ENCODE measurements at places on chromosomes 12 and 14.

DNA sequence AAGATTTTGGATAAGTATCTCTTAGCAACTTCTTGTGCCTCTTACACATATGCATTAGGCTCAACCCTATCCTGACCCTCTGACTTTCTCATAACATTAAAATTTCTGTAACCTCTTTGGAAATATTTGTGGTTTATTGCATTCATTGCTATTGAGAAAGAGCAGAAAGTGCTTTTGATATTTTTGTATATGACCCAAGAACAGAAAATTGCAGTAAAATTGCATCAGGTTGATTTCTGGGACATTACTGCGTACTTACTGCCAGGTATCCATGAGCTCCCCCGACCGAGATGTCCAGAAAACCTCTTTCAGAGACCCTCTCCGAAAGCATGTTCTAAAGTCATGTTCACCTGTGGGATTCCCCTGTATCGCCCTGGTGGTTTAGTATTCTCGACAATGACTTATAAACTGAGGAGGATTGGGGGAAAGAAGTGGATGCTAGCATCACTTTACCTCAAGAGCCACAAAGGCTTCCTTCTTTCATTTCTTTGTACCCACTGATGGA lies 14.5 kb upstream of the IL22 start:
- DNase-seq = peak; percentile 95

- peak; percentile 51 for DNase-seq
Observed at GRCh38 chr12:117155278-117156060, 34.8 kb downstream of the FBXO21 start.

GRCh38 chr12:125305231-125305630 lies 240.0 kb downstream of the AACS start:
- no peak for DNase-seq

DNA sequence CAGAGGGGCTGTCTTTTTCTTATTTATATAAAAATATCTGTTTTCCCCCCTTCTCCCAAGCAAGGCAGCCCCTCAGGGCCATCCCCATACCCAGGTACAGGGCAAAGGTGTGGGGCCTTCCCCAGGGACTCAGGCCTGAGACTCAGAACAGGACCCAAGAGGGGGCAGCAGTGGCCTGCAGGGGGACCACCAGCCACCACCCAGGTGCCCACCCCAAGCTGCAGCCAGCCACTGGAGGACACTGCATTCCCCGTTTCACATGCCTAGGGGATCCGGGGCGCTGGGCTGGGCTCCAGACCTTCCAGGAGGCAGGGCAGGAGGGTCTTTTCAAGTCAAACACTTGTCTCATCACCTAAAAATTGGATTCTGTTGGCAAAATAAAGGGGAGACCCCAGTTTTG lies 83.3 kb downstream of the SCARB1 start:
- no peak for DNase-seq

GRCh38 chr14:62189698-62190097 lies 427.5 kb downstream of the SNAPC1 start:
- DNase-seq = peak; percentile 15

DNA sequence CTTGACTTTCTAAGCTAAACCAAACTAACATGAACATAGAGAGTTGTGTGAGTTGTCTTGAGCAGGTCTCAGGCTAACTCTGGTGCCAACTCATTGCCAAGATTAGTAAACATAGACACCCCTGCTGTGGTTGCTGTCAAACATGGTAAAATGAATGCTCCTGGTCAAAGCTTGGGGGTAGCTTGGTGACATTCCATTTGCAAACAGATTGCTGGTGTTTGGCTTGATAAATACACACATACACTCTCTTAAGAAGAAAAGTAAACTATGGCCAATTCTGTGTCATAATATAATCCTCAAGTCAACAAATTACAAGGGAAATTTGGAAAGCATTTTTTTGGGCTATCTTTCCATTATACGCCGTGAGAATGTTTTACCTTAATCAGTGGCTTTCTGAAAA lies 386.4 kb upstream of the PDE3A start:
- DNase-seq = no peak

Measured in fibroblast of skin of right quadriceps (primary cell).